Upper lobe of right lung (tissue), 1 donor: ENCODE measurements at places on chromosomes 5 and 9. TPM values are rescaled to one million over a fixed set of nuclear protein-coding genes. Genes with fewer than 3 reads are reported as not detected.

CSF1R gene
- total RNA-seq: 48.7 TPM

- peak; percentile 64 for DNase-seq
These were observed at the start of gene KLHL3 for GRCh38 chr5:137735555-137736284. Gene KLHL3 (minus strand): TSS chr5:137736089. CDS start chr5:137735646, 443 bp downstream.

- no peak for DNase-seq
These were observed 128.8 kb upstream of the GPR151 start for GRCh38 chr5:146644831-146645230.

GRCh38 chr5:91179018-91179417 lies 204.1 kb downstream of the ARRDC3 start:
- DNase-seq: no peak

GRCh38 chr5:40278881-40279280 lies 400.8 kb upstream of the PTGER4 start:
- no peak for DNase-seq

DNA sequence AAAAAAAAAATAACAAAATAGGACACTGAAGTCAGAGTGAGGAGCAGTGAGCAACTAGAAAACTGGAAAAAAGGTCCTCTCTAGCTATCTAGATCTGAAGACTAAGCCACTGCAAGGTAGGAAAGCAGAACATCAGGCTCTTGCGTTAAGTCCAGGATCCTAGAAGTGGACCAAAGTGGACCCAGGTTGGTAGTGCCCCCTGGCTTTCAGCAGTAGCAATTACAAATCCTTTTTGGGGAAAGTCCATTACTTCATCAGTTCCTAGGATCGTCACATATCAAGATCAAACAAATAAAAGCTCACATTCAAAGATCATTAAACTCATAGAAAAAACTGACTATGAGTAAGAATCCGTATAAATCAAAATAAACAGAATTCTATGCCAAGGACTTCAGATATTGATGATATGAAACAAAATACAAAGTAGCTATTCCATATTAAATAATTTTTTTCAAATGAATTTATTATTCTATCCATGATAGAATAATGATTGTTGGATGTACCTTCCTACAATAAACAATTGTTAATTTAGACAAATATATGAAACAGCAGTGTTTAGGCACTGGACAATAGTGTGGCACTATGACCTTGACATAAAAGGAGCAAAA lies 6.5 kb upstream of the RICTOR start:
- DNase-seq: no peak

FREM1 gene
- total RNA-seq: 7.0 TPM

GRCh38 chr9:99050292-99050911 lies 54.5 kb upstream of the TGFBR1 start:
- DNase-seq: no peak

GRCh38 chr5:132807163-132807838 lies 5.8 kb upstream of the SOWAHA start:
- DNase-seq: no peak

EDIL3 gene
- total RNA-seq: 42.4 TPM

GRCh38 chr5:147690595-147690994 lies 91.9 kb downstream of the JAKMIP2 start:
- DNase-seq: no peak

HAVCR1 gene
- not detected for total RNA-seq

GRCh38 chr9:4289411-4290326 lies 10.2 kb downstream of the GLIS3 start:
- DNase-seq: no peak

GRCh38 chr5:131563434-131564228 lies 71.4 kb downstream of the RAPGEF6 start:
- DNase-seq: no peak

LCN6 gene
- total RNA-seq: 21.5 TPM

DNA sequence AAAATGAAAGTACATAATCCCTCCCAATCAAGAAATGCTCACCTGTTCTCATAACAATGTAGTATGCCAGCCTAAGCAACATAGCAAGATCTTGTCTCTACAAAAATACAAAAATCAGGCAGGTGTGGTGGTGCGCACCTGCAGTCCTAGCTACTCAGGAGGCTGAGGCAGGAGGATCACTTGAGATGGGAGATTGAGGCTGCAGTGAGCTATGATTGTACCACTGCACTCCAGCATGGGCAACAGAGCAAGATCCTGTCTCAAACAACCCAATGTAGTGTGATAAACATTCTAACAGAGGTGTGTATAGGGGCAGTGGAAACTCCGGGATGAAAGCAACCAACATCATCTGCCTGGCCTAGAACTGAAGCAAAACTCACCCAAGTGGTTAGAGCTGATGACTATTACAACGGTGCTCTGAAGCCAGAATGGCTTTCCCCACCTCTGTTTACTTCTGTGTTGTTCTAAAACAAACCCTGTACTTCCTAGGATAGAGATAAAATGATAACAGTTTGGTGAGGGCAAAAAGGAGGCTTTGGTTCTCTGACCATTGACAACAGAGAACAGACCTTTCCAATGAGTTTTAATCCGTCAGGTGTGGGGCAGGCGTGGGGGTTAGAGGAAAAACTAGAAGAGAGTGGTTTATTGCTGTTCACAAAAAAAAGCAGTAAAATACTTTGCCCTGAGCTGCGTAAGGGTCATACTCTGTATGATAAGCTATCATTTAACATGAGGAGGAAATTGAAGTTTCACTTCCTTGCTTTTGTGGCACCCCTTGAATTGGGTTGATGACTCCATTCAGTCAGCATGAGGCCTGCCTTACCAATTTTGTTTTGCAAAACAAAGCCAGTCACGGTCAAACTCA lies 18.9 kb downstream of the WNT8A start:
- DNase-seq: no peak

DNA sequence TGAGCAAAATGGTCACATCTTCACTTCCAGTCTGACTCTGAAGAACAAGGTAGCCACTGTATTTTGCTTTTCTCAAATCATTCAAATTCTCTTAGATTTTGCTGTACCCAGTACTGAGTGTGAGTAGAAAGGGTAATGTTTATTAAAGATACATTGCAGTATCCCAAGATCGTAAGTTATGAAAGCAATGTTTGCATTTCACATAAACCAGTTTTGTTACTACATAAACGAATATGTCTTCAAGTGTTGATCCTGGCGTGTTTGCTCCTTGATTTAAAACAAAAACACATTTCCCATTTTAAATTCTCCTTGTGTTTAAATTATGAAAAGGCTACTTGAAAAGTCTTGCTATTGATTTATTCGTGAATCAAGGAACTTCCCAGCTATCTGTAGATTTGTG lies 22.0 kb downstream of the SNX30 start:
- DNase-seq: no peak

GRCh38 chr5:36392818-36393217 lies 91.1 kb upstream of the RANBP3L start:
- no peak for DNase-seq

GRCh38 chr9:5621327-5621726 lies 7.6 kb upstream of the RIC1 start:
- no peak for DNase-seq

CCL28 gene
- total RNA-seq: 7.7 TPM

DNA sequence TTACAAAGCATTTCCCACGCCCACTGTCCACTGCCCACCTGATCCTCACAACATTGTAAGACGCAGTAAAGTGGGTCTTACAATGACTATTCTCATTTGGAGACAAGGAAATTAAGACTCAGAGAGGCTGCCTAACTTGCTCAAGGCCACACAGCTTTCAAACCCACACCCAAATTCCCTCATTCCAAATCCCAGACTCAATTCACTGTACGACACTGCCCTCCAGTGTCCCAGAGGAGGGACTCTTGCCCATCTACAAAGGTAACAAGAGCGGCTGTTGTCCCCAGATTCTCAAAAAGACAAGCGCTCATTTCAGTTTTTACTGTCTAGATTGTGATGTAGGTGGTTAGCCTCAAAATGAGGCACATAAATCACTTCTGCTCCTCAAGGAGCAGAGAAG lies 184.6 kb downstream of the ACTL7B start:
- no peak for DNase-seq

DNA sequence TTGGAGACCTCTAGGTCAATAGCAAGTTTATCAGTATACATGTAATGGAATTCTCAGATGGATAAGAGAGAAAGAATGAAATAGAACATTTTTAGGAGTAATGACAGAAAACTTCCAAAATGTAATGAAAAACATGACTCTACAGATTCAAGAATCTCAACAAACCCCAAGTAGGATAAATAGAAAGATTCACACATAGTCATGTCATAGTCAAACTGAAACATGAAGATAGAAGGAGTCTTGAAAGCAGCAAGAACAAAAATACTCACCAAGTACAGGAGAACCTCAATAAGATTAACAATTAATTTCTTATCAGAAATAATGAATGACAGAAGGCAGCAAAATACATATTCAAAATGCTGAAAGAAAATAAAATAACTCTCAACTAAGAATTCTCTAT lies 164.5 kb downstream of the SPATA31D1 start:
- no peak for DNase-seq

LPCAT1 gene
- total RNA-seq: 690 TPM

GRCh38 chr5:88552426-88552825 lies 283.8 kb upstream of the TMEM161B start:
- no peak for DNase-seq

GRCh38 chr5:122056913-122057312 lies 21.1 kb downstream of the LOX start:
- DNase-seq: no peak

SLC22A5 gene
- total RNA-seq: 10.2 TPM

DNA sequence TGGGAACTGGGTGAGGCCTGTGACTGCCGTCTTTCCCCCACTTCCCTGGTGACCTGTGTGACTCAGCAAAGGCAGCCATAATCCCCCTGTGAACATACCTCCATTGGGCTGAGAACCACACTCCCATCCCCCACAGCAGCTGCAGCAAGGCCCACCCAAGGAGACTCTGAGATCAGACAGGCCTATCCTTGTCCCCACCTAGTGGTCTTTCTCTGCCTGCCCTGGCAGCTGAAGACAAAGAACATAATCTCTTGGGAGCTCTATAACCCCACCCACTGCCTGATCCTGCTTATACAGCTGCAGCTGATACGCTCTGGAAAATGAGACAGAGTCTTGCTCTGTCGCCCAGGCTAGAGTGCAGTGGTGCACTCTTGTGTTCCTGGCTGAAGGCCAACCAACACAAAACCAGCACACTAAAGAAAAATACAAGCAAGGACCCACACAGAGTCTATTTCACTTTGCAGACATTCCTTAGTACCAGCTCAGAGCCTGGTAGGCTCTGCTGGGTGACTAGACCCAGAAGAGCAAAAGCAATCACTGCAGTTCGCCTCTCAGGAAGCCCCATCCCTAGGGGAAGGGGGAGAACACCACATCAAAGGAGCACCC lies 106.7 kb downstream of the MCTP1 start:
- DNase-seq: no peak

DNA sequence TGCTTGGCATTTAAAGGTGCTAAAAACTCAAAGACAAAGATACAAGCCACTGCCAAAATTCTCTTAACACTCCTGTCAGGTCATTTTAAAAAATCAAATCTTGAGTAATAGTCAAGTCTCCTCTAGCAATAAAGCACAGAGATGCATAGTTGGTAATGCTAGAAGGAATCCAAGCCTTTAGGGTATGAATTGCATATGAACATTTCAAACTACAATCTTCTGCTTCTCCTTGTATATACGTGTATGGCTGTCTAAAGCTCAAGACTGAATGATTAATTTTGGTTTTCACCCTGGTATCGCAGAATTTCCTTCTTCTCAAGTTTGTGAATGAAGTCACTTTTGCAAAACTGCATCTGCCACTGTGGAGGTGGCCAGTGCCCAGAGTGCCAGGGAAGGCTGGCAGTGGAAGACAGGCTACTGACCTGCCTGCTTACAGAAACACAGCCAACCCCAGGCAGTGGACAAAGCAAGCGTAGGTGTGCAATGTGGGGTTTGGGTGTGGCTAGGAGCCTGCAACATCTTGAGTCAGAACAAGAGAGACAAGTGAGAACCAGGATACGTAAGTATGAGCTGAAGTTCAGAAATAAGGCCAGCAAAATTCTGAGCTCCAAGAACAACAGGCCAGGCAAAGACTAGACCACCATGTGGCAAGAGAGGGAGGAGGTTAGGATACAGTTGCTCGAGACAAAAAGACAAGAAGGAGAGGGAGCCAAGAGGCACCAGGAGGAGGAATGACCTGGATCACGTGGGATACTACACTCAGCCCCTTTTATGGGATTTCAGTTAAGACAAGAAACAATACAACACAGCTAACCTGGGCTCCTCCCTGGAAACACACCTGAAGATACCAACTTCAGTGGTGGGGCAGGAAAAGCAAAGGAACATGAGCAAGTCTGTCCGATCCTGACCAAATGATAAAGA lies 22.6 kb downstream of the MYO10 start:
- no peak for DNase-seq

NR2F1-AS1 gene
- 16.2 TPM for total RNA-seq

DNA sequence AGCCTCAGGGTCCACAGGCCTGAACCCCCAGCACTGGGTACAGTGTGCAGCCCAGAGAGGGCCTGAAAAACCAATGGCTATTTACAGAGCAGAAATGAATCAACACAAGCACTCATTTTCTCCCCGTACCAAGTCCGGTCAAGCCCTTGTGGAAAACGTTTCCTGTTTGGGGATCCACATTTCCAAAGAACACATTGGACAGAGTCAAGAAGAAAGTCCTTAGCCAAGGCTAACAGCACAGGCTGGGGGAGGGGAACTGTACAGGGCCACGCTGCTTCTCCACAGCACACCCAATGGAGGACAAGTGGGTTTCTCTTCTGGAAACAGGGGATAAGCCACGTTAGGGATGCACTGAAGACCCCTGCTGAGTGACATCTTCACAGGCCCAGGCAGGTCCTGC lies 62.3 kb downstream of the NSUN2 start:
- DNase-seq: no peak

DNA sequence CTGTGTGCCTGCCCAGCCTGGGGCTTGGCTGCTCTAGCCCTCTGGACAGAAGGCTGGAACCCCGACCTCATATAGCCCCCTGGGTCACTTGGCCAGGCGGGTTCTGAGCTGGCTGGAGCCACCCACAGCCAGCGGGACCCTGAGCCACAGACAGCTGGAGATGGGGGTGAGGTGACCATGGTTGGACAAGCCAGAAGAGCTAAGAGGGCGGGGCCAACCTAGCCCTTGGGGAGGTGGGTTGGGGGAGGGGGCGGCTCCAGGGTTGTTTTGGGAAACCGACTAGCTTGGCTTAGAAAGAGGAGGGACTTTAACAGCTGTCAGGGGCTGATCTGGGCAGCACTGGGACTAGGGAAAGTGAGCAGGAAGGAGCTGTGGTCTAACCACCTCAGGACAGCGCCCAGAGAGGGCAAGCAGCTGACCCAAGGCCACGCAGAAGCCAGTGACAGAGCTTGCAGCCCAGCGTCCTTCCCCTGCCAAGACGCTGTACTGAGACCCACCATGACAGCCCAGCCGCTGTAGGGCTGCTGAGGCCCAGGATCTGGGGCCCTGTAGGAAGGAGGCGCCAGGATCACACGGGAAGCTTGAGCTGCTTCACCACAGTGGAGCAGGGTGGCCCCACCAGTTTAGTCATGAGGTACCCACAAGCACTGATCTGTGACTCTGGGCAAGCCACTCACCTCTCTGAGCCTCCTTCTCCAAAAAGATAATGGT lies 2.2 kb downstream of the AIF1L start:
- no peak for DNase-seq

DNA sequence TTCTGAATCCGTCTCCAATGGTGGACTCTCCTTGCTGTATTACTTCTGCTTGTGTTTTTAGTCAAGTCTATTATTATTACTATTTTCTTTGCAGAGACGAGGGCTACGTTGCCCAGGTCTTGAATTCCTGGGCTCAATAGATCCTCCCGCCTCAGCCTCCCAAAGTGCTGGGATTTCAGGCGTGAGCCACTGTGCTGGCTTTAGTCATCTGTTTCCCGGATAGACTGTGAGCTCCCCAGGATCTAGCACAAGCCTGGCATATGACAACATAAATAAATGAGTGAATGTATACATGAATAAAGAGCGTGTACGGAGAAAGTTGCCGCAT lies 439 bp upstream of the DDX46 start:
- no peak for DNase-seq
